Activated gamma-delta T cell treated with Interleukin-2 at 50 U/mL for 16 hours (primary cell): ENCODE measurements at places on chromosomes 5 and 9.

GRCh38 chr9:124480621-124480981 is 26.6 kb downstream of the NR5A1 start:
- DNase-seq, result no peak

GRCh38 chr5:91379246-91379913 is 3.7 kb downstream of the ARRDC3 start:
- no peak for DNase-seq

GRCh38 chr5:120239086-120239485 is 225.0 kb upstream of the PRR16 start:
- DNase-seq, result no peak

- DNase-seq, result no peak
Measured at GRCh38 chr9:114606068-114606467, 5.0 kb upstream of the TMEM268 start.

DNA sequence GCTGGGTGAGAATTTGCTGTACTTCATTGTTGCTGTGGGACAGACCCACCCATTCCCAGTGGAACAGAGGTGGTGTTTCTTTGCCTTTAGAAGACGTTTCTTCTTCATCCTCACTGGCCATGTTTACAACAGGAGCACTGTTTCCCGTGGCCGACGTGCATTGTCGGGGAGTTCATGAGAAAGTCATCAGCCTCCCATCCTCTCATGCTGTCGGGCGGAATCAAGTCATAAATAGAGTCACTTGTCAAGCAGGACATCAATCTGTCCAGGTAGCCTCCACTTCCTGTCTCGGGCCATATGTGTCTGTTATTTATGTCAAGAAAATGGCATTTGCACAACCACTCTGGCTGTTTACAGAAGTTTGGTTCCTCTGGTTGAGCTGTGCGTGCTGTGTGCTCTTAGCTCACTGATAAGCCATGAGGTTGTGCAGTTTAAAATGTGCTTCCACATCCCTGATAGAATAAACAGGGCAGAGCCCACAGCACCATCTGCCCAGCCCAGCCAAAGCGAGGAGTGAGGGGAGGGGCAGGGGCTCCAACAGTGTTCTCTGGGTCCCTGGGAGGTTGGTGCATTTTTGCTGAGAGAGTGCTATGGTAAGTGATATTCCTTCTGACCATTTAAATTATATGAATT is 401.9 kb upstream of the IRX2 start:
- no peak for DNase-seq

GRCh38 chr9:4713849-4714248 is 27.2 kb downstream of the AK3 start:
- DNase-seq, result no peak

GRCh38 chr9:108842610-108843295 is 13.0 kb downstream of the ACTL7B start:
- DNase-seq, result no peak

DNA sequence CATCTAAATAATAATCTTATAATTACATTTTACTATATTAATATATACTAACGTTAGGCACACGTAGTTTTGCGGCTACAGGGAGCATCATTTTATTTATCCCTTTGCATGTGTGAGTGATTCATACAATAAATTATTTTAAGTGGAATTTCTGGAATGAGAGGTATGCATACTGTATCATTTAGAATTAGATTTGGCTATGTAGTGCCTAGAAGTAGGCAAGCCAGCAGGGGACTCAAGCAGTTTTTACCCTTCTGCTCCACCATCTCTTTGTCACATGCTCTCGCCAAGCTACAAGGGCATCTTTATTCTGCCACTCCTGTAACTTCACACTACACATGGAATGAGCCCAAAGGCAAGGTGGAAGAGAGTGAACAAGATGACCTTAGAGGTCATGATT is 60.8 kb downstream of the MEGF10 start:
- DNase-seq, result no peak

DNA sequence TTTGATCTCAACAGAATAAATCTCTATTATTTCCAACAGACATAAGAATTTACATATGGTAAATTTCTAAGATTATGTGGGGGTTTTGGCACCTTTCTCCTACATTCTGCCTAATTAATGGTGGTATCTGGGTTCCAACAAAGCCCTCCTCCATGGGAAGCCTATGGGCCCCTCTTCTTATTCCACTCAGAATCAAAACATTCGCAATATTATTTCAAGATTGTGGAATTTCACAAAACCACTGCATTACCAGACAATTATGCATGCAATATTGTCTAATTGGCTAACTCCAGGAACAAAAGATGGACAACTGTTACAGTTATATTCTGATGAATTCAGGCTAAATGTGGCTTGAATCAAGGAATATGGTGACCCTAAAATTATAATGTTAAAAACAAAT is 434.0 kb downstream of the NFIB start:
- no peak for DNase-seq

GRCh38 chr5:86861512-86861911 is 243.8 kb downstream of the COX7C start:
- DNase-seq, result no peak

GRCh38 chr5:40660751-40661150 is 19.0 kb upstream of the PTGER4 start:
- DNase-seq, result no peak

DNA sequence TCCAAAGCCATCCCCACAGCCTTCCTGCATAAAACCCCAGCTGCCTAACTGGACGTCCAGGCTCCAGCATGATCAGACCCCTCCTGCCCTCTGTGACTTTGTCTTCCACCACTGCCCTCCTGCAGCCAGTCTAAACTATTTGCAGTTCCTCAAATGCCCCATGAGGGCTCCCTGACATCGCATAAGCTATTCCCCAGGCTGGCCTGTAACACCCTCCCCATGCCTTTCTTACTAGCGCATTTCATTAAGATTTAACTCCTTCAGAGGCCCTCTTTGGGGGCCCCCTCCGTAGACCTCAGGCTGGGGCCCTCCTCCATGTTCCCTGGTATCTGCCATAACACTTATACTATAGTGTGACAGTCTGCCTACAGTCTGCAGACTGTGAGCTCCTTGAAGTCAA is 15.5 kb upstream of the SMIM23 start:
- no peak for DNase-seq

- no peak for DNase-seq
Measured at GRCh38 chr9:93066978-93067603, 8.6 kb downstream of the SUSD3 start.

DNA sequence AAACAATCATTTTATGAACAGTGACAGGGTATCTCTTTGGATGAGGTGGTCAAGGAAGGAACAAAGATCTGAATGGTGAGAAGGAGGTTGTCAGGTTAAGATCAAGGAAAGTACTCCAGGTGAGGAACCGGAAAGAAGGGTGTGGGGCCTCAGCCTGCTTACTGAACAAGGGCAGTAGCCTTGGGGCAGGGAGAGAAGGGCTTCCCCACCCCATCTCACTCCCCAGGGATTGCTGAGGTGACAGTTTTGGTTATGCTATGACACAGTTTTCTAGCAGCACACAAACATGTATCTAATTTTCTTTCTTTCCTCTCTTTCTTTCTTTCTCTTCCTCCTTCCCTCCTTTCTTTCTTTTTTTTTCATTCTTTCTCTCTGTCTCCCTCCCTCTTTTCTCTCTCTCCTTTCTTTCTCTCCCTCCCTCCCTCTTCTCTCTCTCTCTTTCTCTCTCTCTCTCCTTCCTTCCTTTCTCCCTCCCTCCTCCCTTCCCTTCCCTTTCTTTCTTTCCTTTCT is 4.1 kb upstream of the HDHD3 start:
- no peak for DNase-seq

DNA sequence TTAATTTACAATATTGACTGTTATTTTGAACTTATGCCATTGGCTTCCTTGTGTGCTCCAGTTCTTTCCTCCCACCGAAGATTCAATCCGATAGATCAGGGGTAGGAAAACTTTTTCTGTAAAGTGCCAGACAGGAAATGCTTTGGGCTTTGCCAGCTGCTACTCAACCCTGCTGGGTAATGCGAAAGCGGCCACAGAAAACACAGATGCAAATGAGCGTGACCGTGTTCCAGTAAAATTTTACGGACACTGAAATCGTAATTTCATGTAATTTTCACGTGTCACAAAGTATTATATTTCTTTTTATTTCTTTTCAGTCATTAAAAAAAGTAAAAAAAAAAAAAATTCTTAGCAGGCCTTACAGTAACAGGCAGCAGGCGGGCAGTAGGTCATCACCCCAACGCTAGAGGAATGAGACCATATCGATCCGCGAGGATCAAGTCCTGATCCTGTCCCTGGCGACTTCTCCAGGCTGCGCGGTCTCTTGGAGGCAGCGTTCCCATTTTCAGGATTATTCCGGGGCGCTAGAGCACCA is 599 bp downstream of the NMRK1 start:
- peak; percentile 35 for DNase-seq

GRCh38 chr5:148556835-148557234 is 97.5 kb downstream of the HTR4 start:
- DNase-seq, result no peak

- no peak for DNase-seq
Measured at GRCh38 chr5:14790220-14790619, 81.4 kb downstream of the ANKH start.

GRCh38 chr5:152503206-152503605 is 98.1 kb upstream of the NMUR2 start:
- DNase-seq, result no peak

DNA sequence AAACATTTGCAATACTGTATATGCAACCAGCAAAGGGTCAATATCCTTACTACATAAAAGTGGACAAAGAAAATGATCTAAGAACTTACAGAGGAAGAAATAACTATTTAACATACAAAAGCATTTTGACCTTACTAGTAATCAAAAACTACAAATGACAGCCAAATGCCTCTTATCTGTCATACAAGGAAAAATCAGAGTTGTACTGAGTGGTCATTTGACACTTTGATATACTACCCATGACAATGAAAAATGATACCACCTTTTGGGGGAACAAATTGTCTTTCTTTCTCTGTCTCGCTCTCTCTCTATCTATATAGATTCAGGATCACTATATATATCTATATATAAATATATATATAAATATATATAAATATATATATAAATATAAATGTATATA is 50.4 kb upstream of the ZSWIM6 start:
- no peak for DNase-seq

- DNase-seq, result no peak
Measured at GRCh38 chr5:73312872-73313510, 135.6 kb downstream of the FOXD1 start.

DNA sequence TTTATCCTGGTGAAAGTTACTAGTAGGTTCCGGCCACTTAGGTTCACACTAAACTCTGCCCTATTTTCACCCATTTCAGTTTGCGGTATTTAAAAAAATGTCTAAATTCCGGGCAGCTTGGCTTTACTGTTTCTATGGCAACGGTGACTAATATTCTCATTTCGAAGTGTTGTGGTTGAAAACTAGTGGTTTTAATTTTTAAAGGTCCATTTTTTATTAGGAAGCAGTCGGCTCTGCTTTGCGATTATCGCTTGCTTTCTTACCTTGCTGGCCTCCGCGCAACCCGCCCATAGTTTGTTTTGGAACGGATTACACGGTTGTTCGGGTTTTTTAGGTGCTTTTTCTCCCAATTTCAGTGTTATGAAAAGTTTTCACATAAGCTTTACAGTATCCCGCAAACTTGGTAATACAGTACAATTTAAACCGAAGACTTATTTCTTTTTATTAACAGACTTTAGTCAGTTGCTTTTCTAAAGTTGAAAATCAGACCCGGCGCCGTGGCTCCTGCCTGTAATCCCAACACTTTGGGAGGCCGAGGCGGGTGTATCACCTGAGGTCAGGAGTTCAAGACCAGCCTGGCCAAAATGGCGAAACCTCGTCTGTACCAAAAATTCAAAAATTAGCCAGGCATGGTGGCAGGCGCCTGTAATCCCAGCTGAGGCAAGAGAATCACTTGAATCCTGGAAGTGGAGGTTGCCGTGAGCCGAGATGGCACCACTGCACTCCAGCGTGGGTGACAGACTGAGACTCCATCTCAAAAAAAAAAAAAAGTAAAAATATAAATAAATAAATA is 1.6 kb downstream of the KDM4C start:
- DNase-seq, result peak; percentile 11

- DNase-seq, result no peak
Measured at GRCh38 chr5:135319458-135319857, 79.6 kb downstream of the MACROH2A1 start.

DNA sequence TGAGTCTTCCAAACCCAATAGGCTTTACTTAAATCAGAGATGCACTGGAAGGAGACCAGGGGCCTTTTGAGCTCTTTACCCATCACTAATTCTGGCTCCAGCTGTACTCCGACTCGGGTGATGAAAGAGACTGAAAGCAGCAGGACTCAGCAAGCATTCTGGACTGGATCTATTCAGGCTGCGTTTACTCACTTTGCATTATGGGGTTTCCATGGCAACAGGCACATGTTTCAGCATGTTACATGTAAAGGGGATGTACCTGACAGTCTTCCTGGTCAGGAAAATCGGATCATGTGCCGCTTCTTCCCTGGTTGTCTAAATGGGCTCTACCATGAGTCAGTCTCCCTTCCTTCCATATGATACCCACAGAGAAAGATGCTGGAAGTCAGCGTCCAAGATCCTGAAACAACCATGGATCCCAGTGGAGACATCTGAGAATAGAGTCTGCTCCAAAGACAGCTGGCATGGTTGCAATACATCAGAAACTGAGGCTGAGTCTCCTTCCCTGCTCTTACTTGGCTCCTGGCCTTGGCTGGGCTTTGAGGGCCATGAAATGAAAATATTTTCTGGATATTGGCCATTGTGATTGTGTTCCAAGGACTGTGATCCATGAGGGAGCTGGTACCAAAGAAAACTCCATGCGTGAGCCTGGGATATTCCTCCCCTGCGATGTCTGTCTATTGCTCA is 102.5 kb upstream of the TNC start:
- DNase-seq, result no peak

- no peak for DNase-seq
Measured at GRCh38 chr9:98396656-98397055, 141.2 kb upstream of the TBC1D2 start.

DNA sequence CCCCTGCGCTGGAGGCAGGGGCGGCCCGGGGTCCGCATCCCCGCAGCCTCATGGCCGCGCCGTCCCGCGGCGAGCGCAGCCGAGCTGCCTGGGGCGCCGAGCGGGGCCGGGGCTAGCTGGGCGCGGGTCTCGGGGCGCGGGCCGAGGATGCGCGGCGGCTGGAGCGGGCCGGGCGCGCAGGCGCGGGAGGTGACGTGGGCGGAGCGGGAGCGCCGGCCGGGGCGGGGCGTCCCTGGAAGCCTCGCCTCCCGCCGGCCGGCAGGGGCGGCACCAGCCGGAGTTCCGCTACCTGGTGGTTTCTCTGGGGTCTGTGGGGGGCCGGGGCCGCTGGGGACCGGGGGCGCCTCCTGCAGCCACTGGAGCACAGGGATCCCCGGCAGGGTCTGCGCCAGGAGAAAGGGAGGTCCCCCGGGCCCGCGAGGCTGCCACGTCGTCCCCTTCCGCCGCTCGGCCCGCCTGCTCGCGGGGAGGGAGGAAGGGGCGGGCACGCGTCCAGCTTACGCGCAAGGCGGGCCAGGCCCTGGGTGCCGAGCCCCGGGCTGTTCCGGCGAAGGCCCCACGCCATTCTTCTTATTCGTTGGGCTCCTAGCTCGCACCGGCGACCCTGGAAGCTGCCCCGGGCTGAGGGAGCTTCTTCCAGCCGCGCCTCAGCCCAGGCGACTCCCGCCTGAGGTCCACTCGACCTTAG is at the start of gene LPCAT1:
Gene LPCAT1, minus strand, starts transcription at position 168 of the 688 bp plus-strand sequence. Its CDS starts 116 bp downstream, at position 52.
- DNase-seq, result peak; percentile 67
